ENCODE measurements at places on chromosomes 2 and 18. TPM values are rescaled to one million over a fixed set of nuclear protein-coding genes. Genes with fewer than 3 reads are reported as not detected.

GRCh38 chr2:7758073-7758759, 841.0 kb downstream of the RNF144A start:
- DNase-seq: no peak

Gene PLEK
- polyA plus RNA-seq: 4.5 TPM

DNA sequence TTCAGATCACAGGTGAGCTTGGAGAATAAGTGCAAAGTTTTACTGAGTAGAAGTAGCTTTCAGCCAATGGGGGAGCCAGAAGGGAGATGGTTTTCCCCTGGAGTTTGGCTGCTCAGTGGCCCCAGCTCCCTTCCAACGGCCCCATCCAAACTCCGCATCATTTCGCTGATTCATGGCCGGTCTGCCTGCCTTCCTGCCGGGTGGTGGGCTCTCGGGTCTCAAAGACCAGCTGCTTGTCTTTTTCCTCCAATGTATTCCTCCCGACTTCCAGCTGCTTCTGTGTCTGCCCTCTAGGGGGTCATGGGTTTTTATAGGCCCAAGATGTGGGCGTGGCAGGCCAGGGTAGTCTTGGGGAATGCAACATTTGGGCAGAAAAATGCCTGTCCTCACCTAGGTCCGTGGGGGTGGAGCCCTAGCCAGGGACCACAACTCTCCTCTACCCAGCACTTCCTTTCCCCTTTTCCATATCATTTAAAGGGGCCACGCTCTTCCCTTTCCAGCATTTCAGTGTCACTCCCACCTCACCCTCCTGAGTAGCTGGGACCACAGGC, 73.5 kb downstream of the MEX3C start:
- no peak for DNase-seq

DNA sequence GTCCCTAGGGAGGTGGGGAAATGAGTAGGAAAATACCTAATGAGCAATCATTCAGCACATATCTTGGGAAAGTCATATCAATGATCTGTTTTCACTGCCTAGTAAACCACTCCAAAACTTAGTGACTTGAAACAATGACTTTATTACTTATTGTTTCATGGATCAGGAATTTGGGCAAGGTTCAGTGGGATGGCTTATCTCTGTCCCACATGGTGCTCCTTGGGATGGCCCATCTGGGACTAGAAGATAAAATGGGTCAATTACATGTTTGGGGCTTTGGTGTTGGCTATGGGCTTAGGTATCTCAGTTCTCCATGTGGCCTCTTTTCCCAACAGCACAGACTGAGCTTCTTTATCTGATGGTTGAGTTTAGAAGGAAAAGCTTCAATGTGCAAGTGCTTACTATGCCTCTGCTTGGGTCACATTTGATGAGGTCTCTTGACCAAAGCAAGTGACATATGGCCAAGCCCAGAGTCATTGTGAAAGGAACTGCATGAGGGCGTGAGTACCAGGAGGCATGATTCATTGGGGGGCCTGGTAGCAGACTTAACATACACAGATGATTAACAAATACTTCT, 218.1 kb upstream of the TNP1 start:
- DNase-seq: no peak

Gene MDH1
- polyA plus RNA-seq: 346 TPM

DNA sequence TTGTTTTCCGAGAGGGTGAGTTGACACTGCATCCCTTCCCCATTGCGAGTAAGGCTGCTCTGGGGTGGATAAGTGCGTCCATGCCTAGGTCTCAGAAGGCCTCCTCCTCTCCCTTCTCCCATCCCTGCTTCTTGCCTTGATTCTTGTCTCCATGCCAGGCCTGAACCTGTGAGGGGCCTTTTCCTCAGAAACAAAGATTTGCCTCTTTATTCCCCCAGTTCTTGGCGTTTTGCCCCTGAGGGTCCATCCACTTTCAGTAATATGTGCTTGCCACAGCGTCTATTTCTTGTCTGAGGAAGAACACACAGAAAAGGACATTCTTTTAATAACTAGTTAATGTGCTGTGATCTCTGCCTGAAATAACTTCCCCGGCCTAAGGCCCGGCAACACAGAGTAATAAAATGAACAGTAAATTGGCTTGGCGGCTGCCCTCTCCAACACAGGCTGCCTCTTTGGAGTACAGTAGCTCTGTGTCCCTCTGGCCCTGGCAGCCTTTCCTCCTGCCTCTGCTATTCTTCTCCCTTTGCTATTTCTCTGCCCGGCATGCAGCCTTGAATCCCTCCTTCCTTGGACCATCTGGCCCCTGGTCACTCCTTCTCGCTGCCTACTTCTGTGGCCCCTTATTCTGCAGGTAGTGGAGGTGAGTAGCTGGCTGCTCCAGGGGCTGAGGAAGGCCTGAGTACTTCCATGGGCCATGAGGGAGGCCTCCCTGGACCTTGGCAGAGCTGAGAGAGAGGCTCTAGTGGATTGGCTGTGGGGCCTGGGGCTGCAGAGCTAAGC, 4.4 kb downstream of the EHD3 start:
- DNase-seq: no peak

Measured in left renal pelvis (tissue), 4 donors.